ENCODE measurements at places on chromosomes 4 and X. TPM values are rescaled to one million over a fixed set of nuclear protein-coding genes. Genes with fewer than 3 reads are reported as not detected.

DNA sequence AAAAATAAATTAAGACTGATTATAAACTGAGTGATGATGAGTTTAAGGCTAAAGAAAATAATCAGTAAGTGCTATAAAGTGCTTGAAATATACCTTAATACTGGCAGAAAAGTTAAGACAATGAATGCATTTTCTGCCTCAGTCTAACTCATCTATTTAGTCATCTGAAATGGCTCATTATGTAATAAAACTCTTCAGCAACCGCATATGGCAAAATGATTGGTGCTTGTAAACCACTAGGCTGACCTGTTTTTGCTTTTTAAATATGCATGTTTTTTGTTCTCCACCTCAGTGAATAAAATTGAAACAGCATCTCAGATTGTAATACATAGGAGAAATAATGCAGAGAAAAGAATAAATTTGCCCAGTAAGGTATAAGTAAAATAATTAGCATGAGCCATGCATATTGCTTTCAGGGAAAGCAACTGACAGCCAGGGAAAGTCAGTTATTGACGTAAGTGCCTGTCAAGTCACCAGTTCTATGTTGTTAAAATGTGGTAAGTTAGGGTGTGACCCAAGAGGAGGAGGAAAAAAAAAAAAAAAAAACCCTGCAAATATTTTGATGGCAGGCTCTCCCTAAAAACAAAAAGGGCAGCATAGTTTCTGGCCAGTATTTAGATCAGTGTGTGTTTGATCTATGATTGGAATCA lies 167.5 kb downstream of the PALLD start:
- no peaks in the 10 kb centered on the region for H3K4me1 ChIP-seq
- no peak overlapping the region for H3K27ac ChIP-seq
- no peak overlapping the region for H3K4me3 ChIP-seq
- DNase-seq = no peak

- H3K36me3 ChIP-seq = no peaks in the 10 kb centered on the region
- no peak for DNase-seq
- H3K4me3 ChIP-seq = no peak overlapping the region
- H3K27me3 ChIP-seq = no peaks in the 10 kb centered on the region
- no peaks in the 10 kb centered on the region for H3K4me1 ChIP-seq
- no peak overlapping the region for H3K27ac ChIP-seq
Observed at GRCh38 chr4:147498031-147498660, 17.2 kb downstream of the EDNRA start.

GRCh38 chr4:55336138-55337034 lies 9.7 kb upstream of the SRD5A3 start:
- no peaks in the 10 kb centered on the region for H3K27me3 ChIP-seq
- no peak overlapping the region for H3K27ac ChIP-seq
- DNase-seq = no peak
- no peak overlapping the region for H3K4me3 ChIP-seq

- peak; percentile 52 for DNase-seq
- H3K27ac ChIP-seq = no peak overlapping the region
- H3K36me3 ChIP-seq = no peaks in the 10 kb centered on the region
- no peaks in the 10 kb centered on the region for H3K4me1 ChIP-seq
- H3K4me3 ChIP-seq = no peak overlapping the region
- H3K27me3 ChIP-seq = no peaks in the 10 kb centered on the region
Observed at GRCh38 chrX:133776072-133776471, 209.3 kb downstream of the GPC3 start.

DNA sequence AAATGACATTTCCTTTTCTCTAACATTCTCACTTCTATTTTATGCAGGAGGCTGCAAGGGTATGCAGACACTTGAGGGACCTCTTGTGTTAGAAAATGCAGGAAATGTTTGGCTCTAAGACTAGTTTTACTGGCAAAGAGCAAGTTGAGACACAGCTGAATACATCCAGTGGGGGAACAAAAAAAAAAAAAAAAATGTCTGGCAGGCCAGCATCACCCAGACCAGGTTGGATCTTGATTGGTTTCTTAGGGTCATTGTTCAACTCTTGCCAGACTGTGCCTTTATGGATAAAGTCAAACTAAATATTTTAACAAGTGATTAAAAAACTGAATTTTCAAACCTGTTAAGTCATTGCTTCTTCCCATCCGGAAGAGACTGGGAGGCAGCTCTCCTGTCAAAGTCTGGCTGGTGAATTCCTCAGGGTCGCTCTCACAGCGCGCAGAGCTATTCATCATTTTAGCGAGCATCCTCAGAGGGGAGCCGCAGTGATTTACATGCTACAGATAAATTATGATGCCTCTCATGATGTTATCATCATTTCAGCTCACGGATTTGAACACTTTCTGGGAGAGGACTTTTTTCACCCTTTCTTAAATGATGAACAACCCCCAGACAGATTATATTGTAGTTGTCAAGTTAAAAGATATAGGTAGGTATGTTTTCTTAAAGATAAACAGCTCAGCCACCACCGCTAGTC lies 23.6 kb upstream of the PACRGL start:
- H3K4me1 ChIP-seq = no peaks in the 10 kb centered on the region
- H3K4me3 ChIP-seq = no peak overlapping the region
- no peak for DNase-seq
- no peaks in the 10 kb centered on the region for H3K27me3 ChIP-seq
- no peaks in the 10 kb centered on the region for H3K36me3 ChIP-seq

- no peak overlapping the region for H3K4me3 ChIP-seq
- no peak for DNase-seq
- H3K27me3 ChIP-seq = no peaks in the 10 kb centered on the region
Observed at GRCh38 chr4:158005021-158005420, 167.8 kb downstream of the GASK1B start.

GRCh38 chr4:3196670-3197359 lies 52.1 kb upstream of the MSANTD1 start:
- peak overlapping the region; percentile 32 for H3K4me3 ChIP-seq
- DNase-seq = peak; percentile 24
- no peak overlapping the region for H3K27ac ChIP-seq
- no peaks in the 10 kb centered on the region for H3K36me3 ChIP-seq
- no peaks in the 10 kb centered on the region for H3K27me3 ChIP-seq

DNA sequence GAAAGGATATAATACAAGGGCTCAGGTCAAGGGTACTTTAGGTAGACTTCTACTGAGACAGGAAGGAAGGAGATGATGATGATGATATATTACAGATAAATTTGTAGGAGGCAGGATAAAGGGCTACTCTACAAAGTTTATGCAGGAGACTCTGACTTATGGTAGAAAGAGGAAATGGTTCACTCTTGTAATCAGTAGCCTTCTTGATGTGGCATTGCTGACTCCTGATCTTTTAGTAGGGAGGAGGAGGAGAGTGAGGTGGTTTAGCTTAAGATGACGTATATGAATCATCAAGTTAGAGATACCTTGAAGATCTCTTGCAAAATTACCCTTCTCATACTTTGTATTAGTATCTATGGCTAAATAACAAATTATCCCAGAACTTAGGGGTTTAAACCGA lies 4.7 kb downstream of the BLTP1 start:
- peaks cover 8% of the 10 kb centered on the region for H3K36me3 ChIP-seq
- H3K27ac ChIP-seq = no peak overlapping the region
- H3K27me3 ChIP-seq = no peaks in the 10 kb centered on the region
- H3K4me3 ChIP-seq = no peak overlapping the region

GRCh38 chr4:4594285-4594920 lies 52.6 kb upstream of the STX18 start:
- H3K4me3 ChIP-seq = no peak overlapping the region
- no peaks in the 10 kb centered on the region for H3K4me1 ChIP-seq
- no peak for DNase-seq
- no peaks in the 10 kb centered on the region for H3K27me3 ChIP-seq
- H3K36me3 ChIP-seq = no peaks in the 10 kb centered on the region
- H3K27ac ChIP-seq = no peak overlapping the region

GRCh38 chr4:18664171-18664570 lies 642.6 kb upstream of the LCORL start:
- DNase-seq = no peak
- no peaks in the 10 kb centered on the region for H3K36me3 ChIP-seq
- H3K27me3 ChIP-seq = no peaks in the 10 kb centered on the region

GRCh38 chr4:72954811-72955210 lies 114.7 kb downstream of the COX18 start:
- H3K4me1 ChIP-seq = no peaks in the 10 kb centered on the region
- H3K36me3 ChIP-seq = no peaks in the 10 kb centered on the region
- H3K27ac ChIP-seq = no peak overlapping the region
- no peaks in the 10 kb centered on the region for H3K27me3 ChIP-seq
- no peak overlapping the region for H3K4me3 ChIP-seq
- DNase-seq = no peak

DNA sequence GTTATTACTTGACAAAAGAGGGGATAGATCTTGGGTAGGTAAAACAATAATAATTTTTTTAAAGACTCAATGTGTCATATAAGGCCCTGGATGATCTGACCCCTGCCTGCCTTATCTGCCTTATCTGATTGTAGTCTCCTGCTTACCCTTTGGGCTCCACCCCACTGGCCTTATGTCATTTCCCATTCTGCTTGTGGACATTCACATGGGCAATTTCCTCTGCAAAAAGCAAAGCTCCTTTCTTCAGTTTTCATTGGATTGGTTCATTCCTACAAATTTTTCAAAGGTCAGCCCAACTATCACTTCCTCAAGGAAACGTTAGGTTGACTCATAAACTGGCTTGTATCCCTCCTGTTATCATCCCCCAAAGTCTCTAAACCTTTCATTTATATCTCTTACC lies 15.7 kb upstream of the TET2 start:
- no peaks in the 10 kb centered on the region for H3K27me3 ChIP-seq
- H3K4me1 ChIP-seq = no peaks in the 10 kb centered on the region
- H3K4me3 ChIP-seq = no peak overlapping the region
- H3K36me3 ChIP-seq = no peaks in the 10 kb centered on the region
- no peak overlapping the region for H3K27ac ChIP-seq

The ITIH6 gene
- not detected for total RNA-seq
